Gastroesophageal sphincter (tissue), 4 donors: ENCODE measurements at places on chromosomes 5 and 9.

DNA sequence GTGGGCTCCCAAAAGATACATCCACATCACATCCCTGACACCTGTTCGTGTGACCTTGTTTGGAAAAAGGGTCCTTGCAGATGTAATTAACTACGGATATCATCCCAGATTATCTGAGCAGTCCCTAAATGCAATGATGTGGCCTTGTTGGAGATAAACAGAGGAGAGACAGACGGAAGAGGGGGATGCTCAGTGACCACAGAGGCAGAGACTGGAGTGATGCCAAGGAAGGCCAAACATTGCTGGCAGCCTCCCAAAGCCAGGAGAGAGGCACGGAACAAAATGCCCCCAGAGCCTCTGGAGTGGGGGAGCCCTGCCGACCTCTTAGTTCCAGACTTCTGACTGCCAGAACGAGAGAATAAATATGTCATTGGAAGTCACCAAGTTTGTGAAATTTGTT, 15.0 kb upstream of the VAV2 start:
- ATAC-seq = no peak
- no peak overlapping the region for H3K27ac ChIP-seq
- no peaks in the 10 kb centered on the region for H3K36me3 ChIP-seq
- H3K27me3 ChIP-seq = peaks cover 17% of the 10 kb centered on the region
- H3K4me3 ChIP-seq = no peak overlapping the region
- no peaks in the 10 kb centered on the region for H3K4me1 ChIP-seq

DNA sequence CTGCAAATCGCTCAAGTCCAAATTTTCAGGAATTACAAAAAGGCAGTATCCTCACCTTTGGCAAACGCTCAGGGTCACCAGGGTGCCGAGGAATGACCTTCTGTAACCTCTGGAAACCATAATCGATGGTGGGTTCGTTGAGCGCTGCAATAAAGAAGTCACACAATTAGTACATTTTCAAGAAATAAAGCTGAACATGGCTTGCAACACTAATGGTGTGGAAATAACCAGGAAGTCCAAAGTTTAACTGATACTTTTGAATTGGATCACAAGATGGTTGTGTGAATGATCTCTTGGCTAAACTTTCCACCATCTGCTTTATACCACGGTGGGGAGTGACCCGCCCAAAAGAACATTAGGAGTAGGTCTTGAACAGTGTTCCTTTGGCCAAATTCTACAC, 368.7 kb downstream of the EBF1 start:
- H3K27ac ChIP-seq = no peak overlapping the region
- H3K36me3 ChIP-seq = peaks cover 9% of the 10 kb centered on the region
- peak; percentile 29 for ATAC-seq
- peaks cover 3% of the 10 kb centered on the region for H3K27me3 ChIP-seq
- H3K4me1 ChIP-seq = no peaks in the 10 kb centered on the region
- H3K4me3 ChIP-seq = no peak overlapping the region

DNA sequence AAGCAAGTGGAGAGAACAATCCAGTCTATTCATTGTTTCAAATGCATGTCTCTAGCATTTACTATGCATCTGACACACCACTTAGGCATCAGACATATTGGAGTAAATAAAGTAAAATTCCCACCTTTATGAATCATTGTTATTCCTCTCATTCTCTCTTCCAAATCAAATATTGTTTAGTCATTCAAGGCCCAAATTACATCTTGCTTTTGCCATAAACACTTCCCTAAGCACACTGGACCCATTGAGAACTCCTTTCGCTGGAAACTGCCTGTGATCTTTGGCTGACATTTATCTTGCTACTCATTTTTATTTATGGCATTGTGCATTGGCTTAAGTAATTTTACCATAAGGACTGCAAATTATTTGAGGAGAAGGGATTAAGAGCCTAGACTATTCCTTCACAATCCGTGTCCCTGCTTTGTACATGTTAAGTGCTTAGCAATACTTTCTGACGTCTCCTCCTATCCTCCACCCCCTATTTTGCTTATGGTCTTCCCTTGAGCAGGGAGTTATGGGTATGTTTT, 7.4 kb downstream of the C5orf46 start:
- H3K27ac ChIP-seq = no peak overlapping the region
- H3K27me3 ChIP-seq = no peaks in the 10 kb centered on the region
- no peaks in the 10 kb centered on the region for H3K36me3 ChIP-seq
- no peak overlapping the region for H3K4me3 ChIP-seq
- no peak for ATAC-seq

GRCh38 chr5:57778501-57779091, 296.0 kb upstream of the ACTBL2 start:
- no peak overlapping the region for H3K27ac ChIP-seq
- no peaks in the 10 kb centered on the region for H3K27me3 ChIP-seq
- no peak overlapping the region for H3K4me3 ChIP-seq
- ATAC-seq = no peak
- no peaks in the 10 kb centered on the region for H3K36me3 ChIP-seq

DNA sequence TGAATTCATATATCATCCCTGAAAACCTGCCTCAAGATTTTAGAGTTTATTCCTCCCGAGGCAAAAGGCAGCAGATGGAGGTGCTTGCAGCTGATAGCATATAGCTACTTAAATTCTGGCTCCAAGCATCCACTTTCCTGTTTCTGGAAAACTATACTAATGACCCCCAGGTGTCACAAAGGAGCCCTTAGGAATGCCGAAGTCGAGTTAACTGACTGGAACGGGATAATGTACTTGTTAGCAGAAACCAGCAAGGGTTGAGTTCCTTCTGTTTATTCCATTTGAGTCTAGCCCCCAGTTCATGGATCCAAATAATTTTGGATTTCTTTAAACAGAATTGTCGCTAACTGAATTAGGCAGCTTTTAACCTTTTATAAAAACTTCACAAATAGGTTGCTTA, 44.5 kb downstream of the PTTG1 start:
- no peaks in the 10 kb centered on the region for H3K36me3 ChIP-seq
- H3K27ac ChIP-seq = no peak overlapping the region
- ATAC-seq = no peak
- H3K4me3 ChIP-seq = no peak overlapping the region
- H3K4me1 ChIP-seq = no peaks in the 10 kb centered on the region

- H3K36me3 ChIP-seq = no peaks in the 10 kb centered on the region
- ATAC-seq = no peak
- no peak overlapping the region for H3K4me3 ChIP-seq
- no peak overlapping the region for H3K27ac ChIP-seq
- no peaks in the 10 kb centered on the region for H3K27me3 ChIP-seq
Measured at GRCh38 chr9:22214497-22215031, 205.5 kb upstream of the CDKN2B start.

DNA sequence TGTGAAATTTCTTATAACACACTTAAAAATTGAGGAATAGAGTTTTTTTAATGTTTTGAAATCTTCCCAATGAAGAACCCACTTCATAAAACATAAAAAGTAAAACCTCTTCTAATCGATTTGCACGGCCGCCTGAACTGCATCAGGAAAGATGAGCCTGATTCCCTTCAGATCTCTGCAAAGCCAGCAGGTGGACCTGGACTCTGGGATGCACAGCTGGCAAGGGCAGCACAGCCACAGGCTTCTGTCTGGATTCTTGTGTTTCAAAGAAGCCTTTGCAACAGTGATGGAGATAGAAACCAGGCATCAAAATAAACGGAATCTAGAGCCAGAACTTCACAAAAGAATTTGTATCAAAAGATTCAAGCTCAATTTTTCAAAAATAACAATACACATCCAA, 36.0 kb upstream of the SPATA31C2 start:
- H3K4me3 ChIP-seq = no peak overlapping the region
- no peak overlapping the region for H3K27ac ChIP-seq
- no peak for ATAC-seq
- no peaks in the 10 kb centered on the region for H3K27me3 ChIP-seq
